ENCODE measurements at places on chromosomes 16 and 17. TPM values are rescaled to one million over a fixed set of nuclear protein-coding genes. Genes with fewer than 3 reads are reported as not detected.

DNA sequence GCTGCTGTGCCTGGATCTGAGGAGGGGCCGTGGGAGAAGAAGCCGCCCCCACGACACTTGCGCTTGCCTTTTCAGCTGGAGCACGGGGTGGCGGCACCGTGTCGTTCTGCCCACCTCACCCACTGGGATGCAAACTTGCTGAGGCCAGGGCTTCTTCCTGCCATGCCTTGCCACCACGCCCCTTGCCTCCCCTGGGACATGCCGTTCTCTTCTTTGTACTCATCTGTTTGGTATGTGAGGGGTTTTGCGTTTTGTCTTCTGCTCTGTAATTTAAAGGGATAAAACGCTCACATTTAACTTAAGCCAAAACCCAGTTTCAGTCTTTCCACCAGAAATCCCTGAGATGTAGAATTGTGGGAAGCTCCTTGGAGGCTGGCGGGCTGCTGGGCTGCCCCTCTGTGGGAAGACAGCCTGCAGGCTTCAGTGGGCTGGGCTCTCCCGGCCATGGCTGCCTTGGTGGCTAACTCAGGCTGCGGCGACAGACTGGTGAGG lies 180.2 kb downstream of the RPTOR start:
- no peaks in the 10 kb centered on the region for H3K4me1 ChIP-seq
- no peak overlapping the region for H3K27ac ChIP-seq
- H3K4me3 ChIP-seq: no peak overlapping the region
- no peak for DNase-seq
- H3K36me3 ChIP-seq: no peaks in the 10 kb centered on the region

DNA sequence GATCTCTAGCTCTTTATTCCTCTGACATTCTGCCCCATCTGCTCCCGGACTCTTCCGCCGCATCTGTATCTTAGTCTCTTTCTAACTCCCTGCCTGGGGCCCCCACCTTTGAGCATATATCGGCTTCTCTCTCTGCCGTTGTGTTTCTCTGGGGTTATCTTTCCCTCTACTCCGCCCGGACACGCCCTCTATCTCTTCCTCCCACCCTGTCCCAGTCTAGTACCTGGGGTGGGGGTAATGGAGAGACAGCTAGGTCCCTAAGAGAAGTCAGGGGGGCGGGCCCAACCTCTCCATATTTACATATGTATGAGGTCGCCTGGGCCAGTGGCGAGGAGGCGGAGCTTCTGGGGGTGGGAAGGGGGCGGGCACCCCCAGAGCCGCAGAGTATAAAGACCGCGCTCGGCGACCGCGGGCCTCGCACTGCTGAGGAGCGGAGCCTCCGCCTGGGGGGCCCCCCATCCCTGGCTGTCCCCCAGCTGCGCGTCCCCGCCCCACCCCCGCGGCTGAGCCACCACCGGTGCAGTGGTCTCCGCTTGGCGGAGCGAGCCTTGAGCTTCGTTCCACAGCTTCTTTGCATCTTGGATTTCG lies at the start of gene ATP1B2:
Gene ATP1B2, plus strand, starts transcription at position 418 of the 588 bp plus-strand sequence. CDS start 593 bp downstream, outside the sequence.
- peaks cover 14% of the 10 kb centered on the region for H3K27me3 ChIP-seq
- peak within 1 kb of the TSS; percentile 62 for H3K4me3 ChIP-seq
- peaks cover 24% of the 10 kb centered on the region for H3K4me1 ChIP-seq
- H3K36me3 ChIP-seq: no peaks in the 10 kb centered on the region

DNA sequence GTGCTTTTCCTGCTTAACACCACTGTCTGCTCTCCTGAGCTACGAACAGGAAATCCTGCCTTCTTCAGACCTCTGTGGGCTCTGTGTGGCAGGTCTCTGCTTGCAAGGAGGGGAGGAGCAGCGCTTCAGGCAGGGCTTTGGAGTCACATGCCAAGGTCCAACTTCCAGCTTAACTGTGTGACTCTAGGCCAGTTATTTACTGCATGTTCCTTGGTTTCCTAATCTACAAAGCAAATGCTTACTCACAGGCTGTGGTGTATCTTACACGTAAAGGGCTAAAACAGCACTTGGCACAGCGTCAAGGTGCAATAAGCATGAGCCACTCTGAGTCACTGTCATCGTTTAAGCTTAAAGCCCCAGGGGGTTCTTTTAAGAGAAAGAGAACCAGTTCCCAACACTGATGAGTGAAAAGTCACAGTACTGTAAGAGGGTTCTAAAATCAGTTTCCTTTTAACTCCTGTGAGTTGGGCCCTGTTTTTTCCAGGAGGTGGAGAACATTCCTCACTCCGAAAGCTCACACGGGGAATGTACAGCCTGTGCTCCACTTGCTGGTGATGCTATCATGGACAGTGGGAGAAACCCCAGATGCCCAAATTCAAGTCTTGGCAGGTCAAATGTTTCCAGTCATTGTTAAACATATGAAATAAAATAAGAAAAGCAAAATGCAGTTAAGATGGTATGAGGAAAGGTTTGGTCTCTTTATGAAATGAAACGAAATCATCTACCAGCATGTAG lies 54.1 kb upstream of the BCAR1 start:
- peaks cover 38% of the 10 kb centered on the region for H3K4me1 ChIP-seq
- H3K27ac ChIP-seq: peak overlapping the region; percentile 90
- no peak overlapping the region for H3K4me3 ChIP-seq
- peak; percentile 97 for DNase-seq
- H3K36me3 ChIP-seq: peaks cover 5% of the 10 kb centered on the region

DNA sequence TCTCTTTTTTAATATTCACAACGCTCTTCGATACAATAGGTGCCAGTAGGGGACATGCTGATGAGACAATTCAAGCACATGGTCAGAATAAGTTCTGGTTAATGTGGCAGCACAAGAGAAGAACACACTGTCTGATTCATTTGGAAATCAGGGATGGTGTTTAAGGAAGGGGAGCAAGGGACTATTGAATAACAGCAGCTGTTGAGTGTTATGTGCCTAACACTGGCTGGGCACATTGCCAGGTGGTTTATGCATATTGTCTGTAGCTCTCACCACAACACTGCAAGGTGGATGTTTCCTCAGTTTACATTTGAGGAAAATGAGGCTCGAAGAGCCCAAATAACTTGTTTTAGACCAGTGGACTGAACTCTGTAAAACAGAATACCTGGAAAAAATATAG lies 44.2 kb downstream of the LYRM9 start:
- H3K4me3 ChIP-seq: no peak overlapping the region
- H3K27ac ChIP-seq: no peak overlapping the region
- H3K27me3 ChIP-seq: no peaks in the 10 kb centered on the region
- H3K36me3 ChIP-seq: no peaks in the 10 kb centered on the region
- no peak for DNase-seq

- H3K4me3 ChIP-seq: no peak overlapping the region
- H3K27me3 ChIP-seq: peaks cover 19% of the 10 kb centered on the region
- no peak for DNase-seq
- H3K36me3 ChIP-seq: no peaks in the 10 kb centered on the region
- peaks cover 36% of the 10 kb centered on the region for H3K4me1 ChIP-seq
- no peak overlapping the region for H3K27ac ChIP-seq
Measured at GRCh38 chr17:37741341-37742115, 3.3 kb downstream of the HNF1B start.

DNA sequence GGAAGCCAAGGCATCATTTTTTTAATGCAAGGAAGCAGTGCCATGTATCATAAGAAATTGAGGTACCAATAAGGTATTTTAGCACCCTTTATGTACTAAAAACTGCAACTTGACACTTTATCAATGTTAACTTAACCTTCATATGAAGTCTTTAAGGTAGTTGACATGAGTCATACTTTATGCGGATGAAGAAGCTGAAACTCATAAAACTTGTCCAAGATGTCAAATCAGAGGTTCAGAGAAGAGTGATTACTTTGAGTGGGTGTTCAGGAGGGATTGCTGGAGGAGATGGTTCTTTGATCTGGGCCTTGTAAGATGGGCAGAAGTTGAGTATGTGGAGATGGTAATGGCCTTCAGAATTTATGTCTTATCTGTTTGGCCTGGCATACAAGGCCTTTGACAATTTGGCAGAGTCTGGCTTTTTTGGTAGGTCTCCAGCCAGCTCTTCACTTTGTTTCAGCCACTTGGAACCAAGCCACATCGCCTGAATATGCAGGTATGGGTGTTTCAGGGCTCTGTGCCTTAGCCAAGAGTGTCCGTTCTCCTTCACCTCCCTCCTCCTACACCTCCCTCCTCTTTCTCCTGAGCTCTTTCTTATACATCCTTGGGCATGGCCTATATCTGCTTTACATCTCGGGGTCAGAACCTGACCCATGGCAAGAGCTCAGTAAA lies 23.7 kb downstream of the YPEL2 start:
- no peak overlapping the region for H3K4me3 ChIP-seq
- no peaks in the 10 kb centered on the region for H3K27me3 ChIP-seq
- no peaks in the 10 kb centered on the region for H3K36me3 ChIP-seq

GRCh38 chr17:6651919-6652452 lies 424 bp downstream of the C17orf100 start:
- DNase-seq: no peak
- peaks cover 39% of the 10 kb centered on the region for H3K4me1 ChIP-seq
- H3K27ac ChIP-seq: peak overlapping the region; percentile 75
- peaks cover 3% of the 10 kb centered on the region for H3K27me3 ChIP-seq
- H3K4me3 ChIP-seq: peak overlapping the region; percentile 65
- peaks cover 16% of the 10 kb centered on the region for H3K36me3 ChIP-seq

DNA sequence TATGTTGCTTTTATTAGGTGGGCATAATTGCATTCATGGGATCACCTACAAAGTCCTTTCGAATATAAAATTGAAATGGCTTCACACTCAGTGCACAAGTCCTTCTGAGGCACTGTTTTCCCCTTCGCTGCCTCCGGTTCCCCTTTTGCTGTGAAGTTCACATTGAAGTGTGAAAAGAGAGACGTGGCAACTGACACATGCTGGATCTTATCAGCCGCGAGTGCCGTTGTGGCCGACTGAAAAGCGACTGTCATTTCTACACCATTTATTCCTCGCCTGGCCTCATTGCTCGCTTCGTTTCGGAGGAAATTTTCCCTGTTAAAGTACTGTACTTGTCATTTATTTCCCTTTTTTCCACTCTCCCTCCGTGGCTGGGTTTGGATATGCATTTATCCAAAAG lies 423.5 kb downstream of the MAF start:
- no peak overlapping the region for H3K27ac ChIP-seq
- H3K4me1 ChIP-seq: no peaks in the 10 kb centered on the region
- no peak for DNase-seq
- H3K27me3 ChIP-seq: no peaks in the 10 kb centered on the region

GRCh38 chr17:57874058-57874419 lies 24.2 kb upstream of the MRPS23 start:
- H3K36me3 ChIP-seq: peaks cover 14% of the 10 kb centered on the region
- H3K27me3 ChIP-seq: no peaks in the 10 kb centered on the region
- DNase-seq: no peak
- H3K4me1 ChIP-seq: peaks cover 79% of the 10 kb centered on the region

- H3K36me3 ChIP-seq: no peaks in the 10 kb centered on the region
- H3K27ac ChIP-seq: peak within 1 kb of the TSS; percentile 59
- no peak for DNase-seq
Measured at GRCh38 chr17:7380855-7381683, at the start of gene TNK1. TNK1 (plus strand) TSS chr17:7381089; CDS start chr17:7382927, 1,838 bp downstream.

DNA sequence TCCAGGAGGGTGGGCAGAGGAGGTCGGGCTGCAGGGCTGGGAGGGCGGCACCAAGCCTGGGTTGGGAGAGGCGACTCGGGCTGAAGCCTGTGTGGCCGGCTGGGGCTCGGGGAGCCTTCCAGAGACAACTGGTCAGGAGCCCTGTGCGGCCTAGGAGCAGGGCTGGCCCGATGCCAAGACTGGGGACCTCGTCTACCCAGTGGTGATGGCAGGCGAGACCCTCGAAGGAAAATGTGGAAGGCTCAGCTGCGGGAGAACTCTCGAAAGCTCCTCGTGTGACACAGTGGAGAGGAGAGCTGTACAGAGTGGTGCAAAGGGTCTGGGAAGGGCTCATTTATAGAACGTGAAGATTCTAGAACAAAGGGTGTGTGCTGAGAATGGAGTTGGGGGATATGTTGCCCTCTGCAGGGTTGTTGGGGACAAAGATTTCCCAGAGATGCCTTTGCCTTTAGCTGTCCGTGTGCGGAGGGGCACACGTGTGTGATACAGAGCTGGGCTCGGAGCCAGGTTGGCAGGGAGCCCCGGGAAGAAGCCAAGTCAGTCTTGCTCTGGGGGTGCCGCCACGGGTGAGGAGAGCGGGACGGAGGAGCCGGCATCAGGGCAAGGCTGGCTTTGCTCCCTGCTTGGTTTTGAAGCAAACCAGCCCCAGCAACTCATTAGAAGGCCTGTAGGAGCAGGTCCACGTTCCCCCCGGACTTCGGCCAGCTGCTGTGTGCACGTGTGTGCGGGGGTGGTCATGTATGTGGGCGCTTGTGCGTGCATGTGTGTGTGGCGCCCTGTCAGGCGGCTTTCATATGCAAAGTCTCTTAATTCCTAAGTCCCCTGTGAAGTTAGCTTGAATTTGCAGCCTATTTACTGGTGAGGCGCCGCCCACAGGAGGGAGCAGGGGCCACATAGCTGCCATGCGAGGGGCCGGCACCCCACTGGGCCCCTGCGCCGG lies 132.4 kb upstream of the CHMP6 start:
- peaks cover 7% of the 10 kb centered on the region for H3K36me3 ChIP-seq
- DNase-seq: no peak
- H3K27me3 ChIP-seq: no peaks in the 10 kb centered on the region
- peak overlapping the region; percentile 47 for H3K27ac ChIP-seq

GRCh38 chr16:61382435-61382834 lies 653.8 kb downstream of the CDH8 start:
- no peaks in the 10 kb centered on the region for H3K4me1 ChIP-seq
- no peak overlapping the region for H3K27ac ChIP-seq
- H3K4me3 ChIP-seq: no peak overlapping the region
- H3K36me3 ChIP-seq: no peaks in the 10 kb centered on the region
- DNase-seq: no peak

- peaks cover 9% of the 10 kb centered on the region for H3K4me1 ChIP-seq
- no peak overlapping the region for H3K4me3 ChIP-seq
- peaks cover 29% of the 10 kb centered on the region for H3K36me3 ChIP-seq
- no peak overlapping the region for H3K27ac ChIP-seq
- no peaks in the 10 kb centered on the region for H3K27me3 ChIP-seq
- DNase-seq: no peak
Measured at GRCh38 chr17:19958023-19958422, 19.6 kb downstream of the AKAP10 start.

GRCh38 chr17:68509141-68510057 lies 2.8 kb upstream of the PRKAR1A start:
- DNase-seq: no peak
- no peak overlapping the region for H3K4me3 ChIP-seq
- no peaks in the 10 kb centered on the region for H3K27me3 ChIP-seq
- peaks cover 20% of the 10 kb centered on the region for H3K4me1 ChIP-seq
- no peaks in the 10 kb centered on the region for H3K36me3 ChIP-seq

Gene HS3ST3B1
- 5.9 TPM for total RNA-seq

Gene NPIPB5
- total RNA-seq: 329 TPM

Gene CLEC18A
- total RNA-seq: 1.2 TPM

Gene TBC1D3C
- total RNA-seq: not detected

Gene RPL38
- total RNA-seq: 571 TPM

Gene P3H4
- 11.5 TPM for total RNA-seq

Gene PPP1R27
- not detected for total RNA-seq
